ENCODE measurements at places on chromosomes 4 and X.
A peak's percentile ranks its signal among the peaks of the same experiment; 100 is the strongest.

- no peak for DNase-seq
Measured at GRCh38 chrX:7269991-7270390, 122.0 kb upstream of the PUDP start.

DNA sequence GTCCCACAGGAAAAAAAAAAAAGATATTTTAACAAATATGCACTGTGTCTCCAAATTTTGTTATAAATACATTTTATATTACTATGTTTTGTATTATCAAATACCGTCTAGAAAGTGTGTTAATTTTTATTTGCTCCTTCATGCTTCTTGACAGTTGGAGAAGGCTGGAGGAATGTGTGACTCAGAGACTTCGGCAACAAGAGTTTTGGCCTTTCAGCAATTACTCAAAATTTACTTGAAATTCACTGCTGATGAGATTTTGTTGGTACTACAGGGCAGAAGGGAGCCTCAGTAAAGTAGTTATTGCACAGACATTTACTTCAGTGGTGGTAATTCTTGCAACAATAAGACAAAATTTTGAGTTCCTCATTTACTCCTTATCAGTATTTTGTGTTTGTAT, 2164.0 kb downstream of the PCDH7 start:
- no peak for DNase-seq

- DNase-seq, result no peak
Measured at GRCh38 chr4:12636191-12636590, 847.9 kb downstream of the RAB28 start.

DNA sequence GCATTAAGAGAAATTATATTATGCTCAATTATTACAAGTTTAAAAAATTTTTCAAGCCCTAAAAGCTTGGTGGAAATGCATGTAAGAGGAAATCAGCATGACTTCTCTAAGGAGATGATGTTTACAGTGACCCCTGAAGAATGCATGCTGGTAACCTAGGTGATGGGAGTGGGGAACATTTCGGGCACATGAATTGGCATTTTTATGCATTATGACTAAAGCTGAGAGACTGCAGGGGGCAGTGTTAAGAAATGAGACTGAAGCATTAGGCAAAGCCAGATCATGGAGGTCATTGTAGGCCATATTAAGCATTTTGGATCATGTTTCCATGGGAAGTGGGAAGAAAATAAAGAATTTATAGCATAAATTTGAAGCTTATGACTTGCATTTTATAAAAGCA, 421.3 kb downstream of the FAT4 start:
- peak; percentile 2 for DNase-seq

Measured in PC-9 (cell line).